ENCODE measurements at places on chromosomes 11 and 22.
A peak's percentile ranks its signal among the peaks of the same experiment; 100 is the strongest.

DNA sequence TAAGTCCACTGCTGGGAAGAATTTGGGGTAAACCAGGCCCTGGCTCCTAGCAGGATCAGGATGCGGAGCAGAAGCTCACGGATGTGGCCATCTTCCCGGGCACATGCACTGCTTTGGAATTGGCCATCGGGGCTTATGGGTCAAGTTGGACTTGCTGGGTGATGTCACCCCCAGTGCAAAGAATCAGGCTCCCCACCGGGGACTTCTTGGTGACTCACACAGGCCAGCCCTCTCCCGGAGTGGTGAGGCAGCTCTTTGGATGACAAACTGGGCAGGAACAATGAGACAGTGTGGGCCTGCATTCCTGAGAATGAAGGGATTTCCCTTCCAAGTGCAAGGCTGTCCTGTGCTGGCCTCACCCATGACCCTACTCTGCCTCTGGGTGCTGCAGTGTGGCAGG is 128.8 kb upstream of the ANO1 start:
- peaks cover 18% of the 10 kb centered on the region for H3K4me1 ChIP-seq
- peak; percentile 94 for DNase-seq
- H3K4me3 ChIP-seq, result no peak overlapping the region
- H3K27ac ChIP-seq, result no peak overlapping the region
- H3K27me3 ChIP-seq, result peaks cover 23% of the 10 kb centered on the region
- no peaks in the 10 kb centered on the region for H3K36me3 ChIP-seq

- peak; percentile 8 for DNase-seq
- peaks cover 48% of the 10 kb centered on the region for H3K27me3 ChIP-seq
- H3K4me1 ChIP-seq, result no peaks in the 10 kb centered on the region
- no peak overlapping the region for H3K27ac ChIP-seq
- H3K36me3 ChIP-seq, result no peaks in the 10 kb centered on the region
- H3K4me3 ChIP-seq, result no peak overlapping the region
Observed at GRCh38 chr11:11635443-11635842, 13.6 kb upstream of the GALNT18 start.

- no peak overlapping the region for H3K27ac ChIP-seq
- DNase-seq, result no peak
- H3K36me3 ChIP-seq, result peaks cover 13% of the 10 kb centered on the region
- H3K27me3 ChIP-seq, result no peaks in the 10 kb centered on the region
- H3K4me3 ChIP-seq, result no peak overlapping the region
- H3K4me1 ChIP-seq, result peaks cover 3% of the 10 kb centered on the region
Observed at GRCh38 chr11:10762185-10762584, 11.1 kb downstream of the CTR9 start.

DNA sequence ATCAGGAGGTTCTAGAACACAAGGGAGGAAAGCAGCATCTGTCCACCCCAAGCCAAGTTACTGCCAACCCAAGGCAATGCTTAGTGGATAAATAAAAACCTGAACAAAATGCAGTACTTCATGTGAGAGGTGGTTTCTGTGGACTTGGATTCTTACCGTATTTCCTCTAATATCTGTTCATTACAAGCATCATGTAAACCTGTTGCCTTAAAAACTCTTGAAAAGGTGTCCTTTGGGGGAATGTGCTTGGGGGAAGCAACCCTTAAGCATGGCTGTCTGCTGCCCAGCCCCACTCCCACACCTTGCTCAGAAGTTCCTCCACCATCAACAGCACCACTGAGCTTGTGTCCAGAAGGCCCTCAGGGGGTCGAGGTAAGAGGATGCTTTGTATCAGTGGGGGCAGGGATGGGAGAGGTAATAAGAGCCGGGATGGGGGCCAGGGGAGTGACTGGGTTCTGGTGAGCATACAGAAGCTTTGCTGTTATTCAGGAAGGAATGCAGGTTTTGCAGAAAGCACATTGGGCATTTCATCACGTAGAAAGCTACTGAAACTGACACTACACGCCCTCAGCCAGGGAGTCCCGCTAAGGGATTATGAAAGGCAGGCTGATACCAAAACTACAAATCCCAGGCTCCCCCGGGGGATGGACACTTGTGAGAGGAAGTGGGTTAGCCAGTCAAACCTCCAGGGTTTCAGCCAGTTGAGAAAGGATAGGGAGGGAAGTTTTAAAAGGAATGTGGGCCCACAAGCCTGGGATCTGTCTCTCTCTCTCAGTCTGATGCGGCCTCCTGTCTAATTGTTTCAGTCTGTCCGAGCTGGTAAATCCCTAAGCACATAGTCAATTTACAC is 52.0 kb downstream of the KCNJ1 start:
- H3K4me1 ChIP-seq, result peaks cover 5% of the 10 kb centered on the region
- peak; percentile 87 for DNase-seq

DNA sequence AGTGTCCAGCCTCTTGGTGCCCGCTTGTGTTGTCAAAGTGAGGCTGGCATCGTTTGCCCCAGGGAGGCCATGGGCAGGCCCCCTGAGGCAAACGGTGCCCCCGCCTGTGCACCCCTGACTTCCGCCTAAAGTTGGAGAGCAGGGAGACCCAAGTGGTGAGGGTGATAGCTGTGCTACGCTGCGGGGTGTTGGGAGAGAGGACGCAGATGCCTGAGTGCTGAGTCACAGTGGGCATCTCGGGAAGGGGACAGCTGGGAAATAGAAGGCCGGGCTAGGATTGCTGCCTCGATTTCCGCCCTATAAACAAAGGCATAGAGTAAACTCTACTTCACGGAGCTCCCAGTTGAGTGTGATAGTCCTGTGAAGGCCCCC is 5.8 kb downstream of the GRIK4 start:
- no peak overlapping the region for H3K4me3 ChIP-seq
- H3K36me3 ChIP-seq, result no peaks in the 10 kb centered on the region
- H3K27ac ChIP-seq, result no peak overlapping the region
- H3K4me1 ChIP-seq, result peaks cover 14% of the 10 kb centered on the region

DNA sequence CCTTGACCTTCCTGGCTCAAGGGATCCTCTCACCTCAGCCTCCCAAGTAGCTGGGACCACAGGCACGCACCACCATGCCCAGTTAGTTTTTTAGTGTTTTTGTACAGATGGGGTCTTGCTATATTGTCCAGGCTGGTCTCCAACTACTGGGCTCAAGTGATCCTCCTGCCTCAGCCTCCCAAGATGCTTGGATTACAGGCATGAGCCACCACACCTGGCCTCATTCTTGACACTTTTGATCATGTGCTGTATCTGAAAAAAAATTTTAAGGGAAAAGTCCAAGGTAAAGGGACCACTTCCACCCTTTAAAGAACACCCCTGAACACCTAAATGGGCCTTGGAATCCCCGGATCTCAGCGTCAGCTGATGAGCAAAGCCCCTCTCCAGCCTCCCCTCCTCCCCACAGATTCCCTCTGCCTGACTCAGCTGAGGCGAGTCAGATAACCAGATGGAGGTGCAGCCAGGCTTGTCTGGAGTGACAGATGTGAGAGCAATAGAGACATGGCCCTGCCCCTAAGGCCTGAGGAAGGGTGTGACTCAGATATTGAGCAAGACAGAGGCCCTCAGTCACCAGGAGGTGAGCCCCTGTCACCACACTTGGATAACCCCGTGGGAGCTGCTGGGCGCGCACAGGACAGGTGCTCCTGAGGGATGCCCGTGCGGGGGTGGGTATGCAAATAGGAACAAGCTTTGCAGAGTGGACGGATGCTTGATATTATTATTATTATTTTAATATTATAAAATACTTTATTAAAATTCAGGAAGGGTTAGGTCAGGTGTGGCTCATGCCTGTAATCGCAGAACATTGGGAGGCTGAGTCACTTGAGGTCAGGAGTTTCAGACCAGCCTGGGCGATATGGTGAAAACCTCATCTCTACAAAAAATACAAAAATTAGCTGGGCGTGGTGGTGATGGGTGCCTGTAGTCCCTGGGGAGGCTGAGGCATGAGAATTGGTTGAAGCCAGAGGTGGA is 5.0 kb upstream of the CCDC88B start:
- no peaks in the 10 kb centered on the region for H3K27me3 ChIP-seq
- H3K27ac ChIP-seq, result peak overlapping the region; percentile 62
- peak; percentile 92 for DNase-seq
- H3K4me1 ChIP-seq, result peaks cover 21% of the 10 kb centered on the region
- no peak overlapping the region for H3K4me3 ChIP-seq

DNA sequence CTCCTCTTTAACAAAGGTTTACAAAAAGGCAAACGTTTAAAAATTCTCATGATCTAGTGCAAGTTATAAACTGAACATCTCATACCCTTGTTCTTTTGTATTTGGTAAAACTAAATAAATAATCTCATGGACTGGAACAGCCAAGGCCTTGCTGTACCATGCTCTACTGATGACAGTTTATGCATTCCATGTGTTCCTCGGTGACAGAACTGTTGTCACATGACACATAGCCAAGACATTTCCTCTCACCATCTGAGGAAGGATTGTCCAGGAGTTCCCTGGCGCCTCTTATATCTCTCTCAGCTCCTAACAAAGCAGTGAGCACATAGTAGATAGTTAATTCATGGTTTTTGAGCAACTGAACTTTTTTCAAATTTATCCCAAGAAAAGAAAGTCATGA is 12.6 kb downstream of the CCDC83 start:
- peak; percentile 50 for DNase-seq
- H3K4me1 ChIP-seq, result no peaks in the 10 kb centered on the region
- H3K27ac ChIP-seq, result no peak overlapping the region
- H3K27me3 ChIP-seq, result no peaks in the 10 kb centered on the region
- H3K36me3 ChIP-seq, result no peaks in the 10 kb centered on the region

GRCh38 chr11:35114906-35115687 is 23.9 kb upstream of the CD44 start:
- peaks cover 8% of the 10 kb centered on the region for H3K4me1 ChIP-seq
- no peaks in the 10 kb centered on the region for H3K36me3 ChIP-seq
- H3K27me3 ChIP-seq, result peaks cover 5% of the 10 kb centered on the region
- no peak overlapping the region for H3K4me3 ChIP-seq
- no peak overlapping the region for H3K27ac ChIP-seq

- no peak overlapping the region for H3K4me3 ChIP-seq
- peak overlapping the region; percentile 86 for H3K27ac ChIP-seq
- peak; percentile 33 for DNase-seq
- H3K27me3 ChIP-seq, result no peaks in the 10 kb centered on the region
- H3K4me1 ChIP-seq, result peaks cover 28% of the 10 kb centered on the region
Observed at GRCh38 chr11:61973476-61974162, 6.2 kb upstream of the FTH1 start.

- no peak overlapping the region for H3K27ac ChIP-seq
- DNase-seq, result no peak
- H3K4me1 ChIP-seq, result no peaks in the 10 kb centered on the region
- H3K4me3 ChIP-seq, result no peak overlapping the region
Observed at GRCh38 chr11:30535818-30536217, 50.3 kb downstream of the MPPED2 start.

- H3K4me1 ChIP-seq, result peaks cover 4% of the 10 kb centered on the region
- peaks cover 35% of the 10 kb centered on the region for H3K27me3 ChIP-seq
- DNase-seq, result no peak
- no peak overlapping the region for H3K4me3 ChIP-seq
- H3K27ac ChIP-seq, result no peak overlapping the region
Observed at GRCh38 chr11:129696309-129696989, 119.2 kb upstream of the TMEM45B start.

DNA sequence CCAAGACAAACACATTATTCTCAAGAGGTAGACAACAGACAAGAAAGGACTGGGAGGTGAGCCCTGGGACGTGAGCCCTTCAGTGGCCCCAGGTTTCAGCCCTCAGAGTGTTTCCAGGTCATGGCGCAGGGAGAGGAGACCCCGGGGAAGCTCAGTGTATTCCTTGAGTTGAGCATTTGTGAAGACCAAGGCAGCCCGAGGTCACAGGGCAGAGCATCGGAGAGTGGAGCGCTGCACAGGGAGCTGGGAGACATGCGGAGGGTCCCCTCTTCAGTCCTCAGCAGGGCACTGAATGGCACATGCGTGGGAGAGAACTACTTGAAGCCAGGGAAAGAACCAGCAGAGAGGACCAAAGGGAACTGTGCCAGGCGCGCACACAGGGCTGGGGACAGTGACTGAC is 11.7 kb downstream of the KRTAP5-6 start:
- H3K4me1 ChIP-seq, result peaks cover 14% of the 10 kb centered on the region
- H3K4me3 ChIP-seq, result no peak overlapping the region
- no peaks in the 10 kb centered on the region for H3K36me3 ChIP-seq
- peaks cover 73% of the 10 kb centered on the region for H3K27me3 ChIP-seq
- no peak overlapping the region for H3K27ac ChIP-seq

- H3K27ac ChIP-seq, result no peak overlapping the region
- H3K4me1 ChIP-seq, result peaks cover under 1% of the 10 kb centered on the region
- H3K27me3 ChIP-seq, result no peaks in the 10 kb centered on the region
- peak overlapping the region; percentile 1 for H3K4me3 ChIP-seq
- no peaks in the 10 kb centered on the region for H3K36me3 ChIP-seq
Observed at GRCh38 chr11:17792161-17792560, 57.6 kb downstream of the KCNC1 start.

- no peaks in the 10 kb centered on the region for H3K36me3 ChIP-seq
- no peaks in the 10 kb centered on the region for H3K27me3 ChIP-seq
- H3K27ac ChIP-seq, result peak overlapping the region; percentile 17
- no peak overlapping the region for H3K4me3 ChIP-seq
Observed at GRCh38 chr11:103988595-103988969, 47.9 kb upstream of the DDI1 start.

- no peaks in the 10 kb centered on the region for H3K36me3 ChIP-seq
- DNase-seq, result no peak
- no peak overlapping the region for H3K4me3 ChIP-seq
Observed at GRCh38 chr22:18068381-18068988, 9.3 kb upstream of the PEX26 start.

- H3K36me3 ChIP-seq, result no peaks in the 10 kb centered on the region
- H3K4me1 ChIP-seq, result peaks cover 9% of the 10 kb centered on the region
- no peak for DNase-seq
- H3K4me3 ChIP-seq, result no peak overlapping the region
- peaks cover 45% of the 10 kb centered on the region for H3K27me3 ChIP-seq
Observed at GRCh38 chr22:44338177-44338810, 25.5 kb upstream of the SHISAL1 start.

DNA sequence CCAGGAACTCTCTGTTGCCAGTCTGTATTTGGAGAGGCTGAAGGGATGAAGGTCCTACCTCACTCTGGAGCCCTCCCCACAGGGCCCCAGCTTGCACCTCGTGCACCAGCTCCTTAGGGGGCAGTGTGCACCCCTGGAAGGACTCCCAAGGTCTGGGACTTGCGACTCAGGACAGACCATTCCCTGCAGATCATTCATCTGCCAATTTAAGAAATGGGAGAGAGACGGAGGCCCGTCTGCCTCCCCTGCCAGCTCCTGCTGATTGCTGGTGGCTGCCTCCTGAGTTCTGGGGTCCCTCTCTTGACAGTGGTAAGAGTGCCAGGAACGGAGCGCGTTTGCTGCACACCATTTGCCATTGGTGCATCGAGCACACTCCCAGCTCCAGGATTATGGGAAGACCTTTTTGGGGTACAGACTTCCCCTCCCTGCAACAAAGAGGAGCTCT is 27.4 kb upstream of the MALAT1 start:
- no peaks in the 10 kb centered on the region for H3K36me3 ChIP-seq
- H3K27me3 ChIP-seq, result no peaks in the 10 kb centered on the region
- H3K4me1 ChIP-seq, result peaks cover 20% of the 10 kb centered on the region

DNA sequence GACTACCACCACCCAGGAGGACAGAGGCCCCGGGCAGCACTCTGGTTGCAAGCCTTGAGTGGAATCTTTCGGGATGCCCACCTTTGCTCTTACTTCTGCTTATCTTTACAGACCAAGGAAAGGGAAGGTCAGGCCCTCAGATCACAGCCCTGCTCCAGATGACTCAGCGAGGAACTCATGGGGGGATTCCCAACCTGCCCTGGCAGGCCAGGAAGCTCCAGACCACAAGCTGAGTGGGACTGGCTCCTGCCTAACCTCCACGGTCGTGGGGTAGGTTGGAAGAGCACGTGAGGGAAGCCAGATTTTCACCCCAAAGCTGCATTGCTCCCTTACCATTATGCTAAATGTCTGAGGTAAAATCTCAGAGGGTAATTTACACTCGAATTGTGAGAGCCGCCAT is 11.8 kb downstream of the TBC1D10A start:
- no peak overlapping the region for H3K4me3 ChIP-seq
- H3K36me3 ChIP-seq, result peaks cover 15% of the 10 kb centered on the region
- H3K27ac ChIP-seq, result no peak overlapping the region
- no peaks in the 10 kb centered on the region for H3K27me3 ChIP-seq
- peak; percentile 68 for DNase-seq
